ENCODE measurements at places on chromosomes 7 and 10. TPM values are rescaled to one million over a fixed set of nuclear protein-coding genes. Genes with fewer than 3 reads are reported as not detected.

DNA sequence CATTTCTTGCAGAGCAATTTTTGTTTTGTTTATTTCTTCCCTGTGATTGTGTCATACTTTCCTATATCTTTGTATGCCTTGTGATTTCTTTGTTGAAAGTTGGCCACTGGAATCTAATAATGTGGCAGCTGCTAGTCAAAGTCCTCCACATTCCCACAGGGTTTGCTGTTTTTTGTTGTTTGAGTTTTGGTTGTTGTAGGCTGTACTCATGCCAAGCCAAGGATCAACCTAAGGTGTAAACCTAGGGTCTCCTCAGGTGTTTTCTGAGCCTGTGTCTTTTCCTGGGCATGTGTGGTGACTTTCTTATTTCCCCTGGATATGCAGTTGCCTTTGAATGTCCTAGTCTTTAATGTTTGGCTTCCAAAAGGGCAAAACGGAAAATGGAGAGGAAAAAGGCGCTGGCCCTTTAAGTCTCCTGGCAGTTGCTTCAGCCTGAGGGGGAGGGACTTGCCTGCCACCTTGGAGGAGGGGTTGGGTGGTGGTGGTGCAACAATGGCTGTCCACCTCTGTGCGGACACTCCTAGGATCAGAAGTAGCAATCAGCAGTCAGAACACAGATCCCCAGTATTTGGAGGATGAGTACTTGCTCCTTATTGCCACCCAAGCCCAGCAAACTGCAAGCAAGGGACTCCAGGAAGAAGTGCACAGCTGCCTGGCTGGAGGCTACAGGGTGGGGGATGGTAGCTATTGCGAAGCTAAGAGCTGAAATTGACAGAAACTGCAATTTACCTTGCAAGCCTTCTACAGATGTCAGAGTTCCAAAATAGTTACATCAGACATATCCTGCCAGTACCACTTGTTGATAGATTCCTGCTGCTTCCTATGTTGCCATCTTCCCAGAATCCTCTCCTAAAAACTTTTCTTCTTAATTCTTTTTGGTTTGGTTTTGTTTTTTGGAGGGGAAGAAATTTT, 5.6 kb upstream of the ZNF518A start:
- no peak for DNase-seq

Gene SH2D4B
- not detected for total RNA-seq

Gene LRMDA
- 47.7 TPM for total RNA-seq

DNA sequence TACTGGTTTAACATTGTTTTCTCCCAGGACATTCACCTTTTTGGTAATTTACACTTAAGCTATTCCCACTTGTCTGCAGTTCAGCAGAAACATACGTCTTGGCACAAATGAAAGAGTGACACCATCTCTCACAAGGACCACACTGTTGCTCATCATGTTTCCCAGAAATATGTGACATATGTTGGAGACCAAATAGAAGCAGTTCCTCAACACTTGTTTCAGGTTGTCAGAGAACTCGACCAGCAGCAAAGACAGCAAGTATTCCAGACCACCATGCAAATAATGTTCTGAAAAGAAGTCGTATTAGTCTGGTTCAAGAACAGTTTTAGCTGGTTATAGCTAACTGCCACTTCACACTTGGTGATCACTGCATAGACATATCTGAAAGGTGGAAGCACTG, 81.3 kb upstream of the KLF6 start:
- DNase-seq, result no peak

- no peak for DNase-seq
Observed at GRCh38 chr7:25002786-25003185, 22.8 kb upstream of the OSBPL3 start.

DNA sequence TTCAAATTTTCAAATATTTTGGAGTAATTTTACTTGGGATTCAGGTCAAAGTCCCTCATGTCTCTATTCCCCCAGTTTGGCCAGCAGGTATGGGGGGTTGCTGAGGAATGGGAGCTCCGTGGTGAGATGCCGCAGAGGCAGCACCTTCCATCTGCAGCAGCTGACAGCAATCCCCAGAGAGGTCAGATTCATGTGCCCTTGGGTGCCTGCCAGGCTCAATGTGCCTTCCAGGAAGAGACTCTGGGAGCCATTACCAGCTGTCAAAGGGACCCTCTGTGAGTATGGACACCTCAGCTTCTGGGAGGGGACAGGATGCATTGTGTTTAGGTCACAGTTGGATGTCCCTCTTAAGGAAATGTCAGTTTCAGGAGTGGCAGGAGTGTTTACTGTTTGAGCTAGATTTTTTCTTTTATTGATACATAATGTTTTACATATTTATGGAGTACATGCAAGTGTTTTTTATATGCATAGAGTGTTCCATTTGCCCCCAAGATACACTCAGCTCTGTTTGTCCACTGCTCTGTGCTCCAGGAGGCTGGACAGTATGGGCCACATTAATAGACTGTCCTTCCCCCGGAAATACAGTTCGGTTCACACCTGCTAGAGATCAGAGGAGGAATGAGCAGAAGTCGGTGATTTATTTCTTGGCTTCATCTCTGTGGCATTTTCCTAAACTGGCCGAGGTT, 75.3 kb upstream of the GRB10 start:
- no peak for DNase-seq

Gene RNF32
- total RNA-seq, result 0.59 TPM

Gene NAT16
- total RNA-seq, result not detected

Gene ATOH7
- total RNA-seq, result not detected

GRCh38 chr7:90771281-90771680, 175.2 kb downstream of the CDK14 start:
- DNase-seq, result no peak

- DNase-seq, result peak; percentile 9
Observed at GRCh38 chr7:1846331-1847065, 176.4 kb downstream of the ELFN1 start.

DNA sequence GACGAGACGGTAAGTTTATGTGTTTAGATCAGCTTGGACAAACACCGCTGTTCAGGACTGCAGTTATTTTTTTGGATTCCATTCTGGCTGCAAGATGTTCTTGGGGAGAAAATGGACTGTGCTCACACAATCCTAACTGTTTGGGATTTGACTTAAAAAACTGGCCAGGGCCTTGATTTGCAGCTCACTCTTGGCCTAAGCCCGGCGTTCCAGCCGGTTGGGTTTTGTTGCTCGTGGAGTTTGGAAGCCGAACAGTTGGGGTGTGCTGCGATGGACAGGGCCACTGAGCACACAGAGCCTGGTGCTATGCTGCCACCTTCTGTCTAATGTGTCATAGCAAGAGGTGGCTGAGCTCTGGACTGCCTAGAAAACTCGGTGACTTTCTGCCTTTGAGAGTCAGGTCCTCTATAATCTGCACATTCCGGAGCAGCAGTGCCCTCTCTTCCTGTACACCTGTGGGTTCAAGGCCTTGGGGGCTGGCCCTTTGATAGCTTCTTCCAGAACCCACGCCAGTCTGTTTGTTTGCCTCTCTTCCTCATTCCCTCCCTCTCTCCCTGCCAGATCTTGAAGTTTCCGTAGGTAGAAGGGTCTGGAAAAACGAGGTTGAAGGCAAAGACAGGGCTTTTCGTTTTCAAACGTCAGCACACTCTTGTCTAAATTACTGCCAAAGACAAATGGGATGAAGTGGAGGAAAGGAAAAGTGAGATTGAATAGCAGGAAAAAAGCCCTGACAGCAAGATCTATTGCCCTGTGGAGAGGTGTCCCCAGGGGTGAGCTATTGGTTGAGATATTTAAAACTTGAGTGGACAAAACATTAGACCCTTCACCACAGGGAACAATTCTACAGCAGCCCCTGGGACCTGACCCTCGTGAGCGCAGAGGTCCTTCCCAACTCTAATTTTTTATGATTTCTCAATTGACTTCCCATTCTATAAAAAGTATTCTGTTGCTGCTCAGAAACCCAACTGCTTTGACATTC, 167.5 kb upstream of the HABP2 start:
- DNase-seq, result peak; percentile 95

DNA sequence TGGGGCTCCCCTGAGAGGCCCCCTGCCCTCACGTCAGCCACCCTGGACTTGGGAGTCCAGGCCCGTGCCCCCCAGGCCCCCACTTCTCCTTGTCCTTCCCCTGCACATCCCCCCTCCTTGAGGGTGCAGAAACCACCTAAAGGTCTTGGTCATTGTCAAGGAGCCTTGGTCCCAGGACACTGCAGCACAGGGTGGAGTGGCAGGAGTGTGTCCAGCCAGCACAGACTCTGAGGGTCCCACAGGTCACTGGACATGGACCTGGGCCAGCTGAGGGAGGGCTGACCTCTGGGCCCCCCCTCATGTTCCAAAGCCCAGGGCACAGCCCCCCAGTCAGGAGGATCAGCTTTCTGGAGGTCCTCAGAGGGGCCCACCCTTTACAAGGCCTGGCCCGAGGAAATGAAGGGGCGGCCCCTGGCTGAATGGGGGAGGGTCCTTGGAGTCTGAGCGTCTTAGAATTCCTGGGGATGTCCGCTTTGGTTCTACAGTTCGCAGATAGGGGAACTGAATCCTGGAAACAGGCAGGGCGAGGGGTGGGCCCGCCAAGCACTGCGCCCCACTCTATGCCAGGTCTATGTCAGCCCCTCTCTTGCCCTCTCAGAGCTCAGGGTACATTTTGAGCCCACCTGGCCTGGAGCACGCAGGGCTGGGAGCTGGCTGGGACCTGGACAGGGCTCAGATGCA, 54.0 kb downstream of the PWWP2B start:
- DNase-seq, result peak; percentile 62

Gene BTBD16
- 0.17 TPM for total RNA-seq

DNA sequence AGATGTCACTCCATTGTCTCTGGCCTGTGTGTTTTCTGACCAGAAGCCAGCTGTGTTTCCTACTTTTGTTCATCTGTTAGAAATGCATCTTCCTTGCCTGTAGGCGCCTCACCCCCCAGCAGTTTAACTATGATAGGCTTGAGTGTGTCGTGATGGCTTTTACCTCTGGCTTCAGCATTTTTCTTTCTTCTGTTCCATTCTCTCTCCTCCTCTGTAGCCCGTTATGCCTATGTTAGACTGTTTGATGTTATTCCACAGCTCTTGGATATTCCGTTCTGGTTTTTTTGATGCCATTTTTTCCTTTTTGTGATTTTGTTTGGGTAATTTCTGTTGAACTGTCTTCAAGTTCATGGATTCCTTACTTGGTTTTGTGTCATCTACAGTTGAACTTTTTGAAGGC, 17.9 kb downstream of the MMP21 start:
- DNase-seq, result no peak

Gene ECD
- 18.8 TPM for total RNA-seq

GRCh38 chr7:9083837-9084236, 650.4 kb downstream of the NXPH1 start:
- no peak for DNase-seq

- peak; percentile 73 for DNase-seq
Observed at GRCh38 chr10:68826764-68827591, at the start of gene STOX1. Gene STOX1, plus strand, starts transcription at chr10:68827531. Its CDS starts 93 bp downstream, at chr10:68827624.

DNA sequence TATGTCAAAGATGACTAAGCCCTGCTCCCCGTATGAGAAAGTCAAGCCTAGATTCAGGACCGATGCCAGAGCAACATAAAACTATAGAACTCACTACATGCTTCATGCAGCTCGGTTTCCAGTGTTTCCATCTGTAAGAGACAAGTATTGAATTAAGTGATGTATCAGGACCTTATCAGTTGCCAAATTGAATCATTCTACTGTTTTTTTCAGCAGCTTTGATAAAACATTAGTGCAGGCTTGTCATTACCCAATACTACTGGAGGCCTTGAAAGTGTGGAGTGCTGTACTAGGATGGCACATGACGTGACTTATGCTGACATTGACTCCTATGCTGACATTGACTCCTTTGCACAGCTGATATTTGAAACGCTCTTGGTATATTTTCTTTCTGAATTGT, 10.8 kb upstream of the NRP1 start:
- DNase-seq, result no peak

DNA sequence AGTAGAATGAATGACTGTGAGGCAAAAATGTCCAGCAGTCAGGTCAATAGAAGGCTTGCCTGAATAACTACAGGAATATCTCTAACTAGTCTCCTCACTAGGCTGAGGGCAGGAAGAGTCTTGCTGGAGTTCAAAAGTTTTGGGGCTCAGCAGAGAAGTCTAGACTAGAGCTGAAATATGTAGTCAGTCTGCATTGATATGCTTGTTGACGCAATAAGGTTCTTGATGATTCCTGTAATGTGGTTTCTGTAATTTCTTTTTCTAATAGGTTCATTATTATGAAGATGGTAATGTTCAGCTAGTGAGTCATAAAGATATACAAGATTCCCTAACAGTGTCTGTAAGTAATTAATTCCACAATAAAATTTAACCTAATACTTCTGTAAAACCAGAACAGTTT, 41.5 kb upstream of the ST7 start:
- no peak for DNase-seq

DNA sequence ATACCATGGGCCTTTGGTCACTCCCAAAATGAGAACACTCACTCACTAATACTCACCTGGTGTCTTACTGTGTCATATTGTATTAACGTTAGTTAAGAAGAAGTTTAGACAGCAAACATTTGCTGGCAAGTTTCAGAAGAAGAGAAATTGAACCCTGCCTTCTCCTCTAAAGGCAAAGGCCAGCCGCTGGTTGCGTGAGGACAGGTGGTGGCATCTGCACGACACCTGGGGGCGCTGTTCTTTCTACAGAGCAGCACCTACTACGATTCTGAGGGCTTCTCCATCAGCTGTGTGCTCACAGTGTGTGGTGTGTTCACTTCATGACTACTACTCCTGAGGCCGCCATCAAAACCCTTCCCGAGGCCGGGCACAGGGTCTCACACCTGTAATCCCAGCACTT, 17.9 kb upstream of the CLEC2L start:
- DNase-seq, result no peak

- DNase-seq, result no peak
Observed at GRCh38 chr7:150784954-150785353, 15.2 kb downstream of the TMEM176B start.

GRCh38 chr10:97763947-97764346, 7.9 kb downstream of the SFRP5 start:
- no peak for DNase-seq

GRCh38 chr7:128732521-128733277, 6.5 kb upstream of the CALU start:
- no peak for DNase-seq

GRCh38 chr7:126079581-126079980, 1150.0 kb upstream of the POT1 start:
- no peak for DNase-seq

DNA sequence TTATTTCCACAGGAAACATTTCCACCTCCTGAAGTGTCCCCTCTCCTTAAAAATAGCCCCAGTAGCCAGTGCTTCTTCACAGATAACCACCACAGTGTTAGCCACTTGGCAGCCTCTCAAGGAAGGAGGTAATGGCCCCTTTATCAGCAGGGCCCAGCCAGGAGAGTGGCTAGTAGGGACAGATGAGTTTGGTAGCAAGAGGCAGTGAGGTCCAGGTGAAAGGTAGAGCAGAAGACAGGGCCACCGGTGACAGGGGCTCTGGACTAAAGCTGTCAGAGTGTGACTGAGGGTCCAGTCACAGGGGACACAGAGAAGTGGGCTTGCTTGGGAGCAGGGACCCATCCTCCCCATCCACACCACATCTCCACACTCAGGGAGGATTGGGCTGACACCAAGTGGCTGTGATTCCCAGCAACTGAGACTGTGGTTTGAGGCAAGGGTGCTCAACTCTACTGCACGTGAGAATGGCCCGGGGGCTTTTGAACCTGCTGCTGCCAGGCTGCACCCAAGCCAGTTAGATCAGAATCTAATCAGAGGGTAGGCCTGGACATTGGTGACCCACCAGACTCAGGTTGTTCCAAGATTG, 52.2 kb downstream of the C10orf120 start:
- DNase-seq, result no peak

Gene SKIDA1
- 3.3 TPM for total RNA-seq

All from right cardiac atrium (tissue), 5 donors.